Smooth muscle cell of the brain vasculature (primary cell): ENCODE measurements at places on chromosomes 12 and 14.

DNA sequence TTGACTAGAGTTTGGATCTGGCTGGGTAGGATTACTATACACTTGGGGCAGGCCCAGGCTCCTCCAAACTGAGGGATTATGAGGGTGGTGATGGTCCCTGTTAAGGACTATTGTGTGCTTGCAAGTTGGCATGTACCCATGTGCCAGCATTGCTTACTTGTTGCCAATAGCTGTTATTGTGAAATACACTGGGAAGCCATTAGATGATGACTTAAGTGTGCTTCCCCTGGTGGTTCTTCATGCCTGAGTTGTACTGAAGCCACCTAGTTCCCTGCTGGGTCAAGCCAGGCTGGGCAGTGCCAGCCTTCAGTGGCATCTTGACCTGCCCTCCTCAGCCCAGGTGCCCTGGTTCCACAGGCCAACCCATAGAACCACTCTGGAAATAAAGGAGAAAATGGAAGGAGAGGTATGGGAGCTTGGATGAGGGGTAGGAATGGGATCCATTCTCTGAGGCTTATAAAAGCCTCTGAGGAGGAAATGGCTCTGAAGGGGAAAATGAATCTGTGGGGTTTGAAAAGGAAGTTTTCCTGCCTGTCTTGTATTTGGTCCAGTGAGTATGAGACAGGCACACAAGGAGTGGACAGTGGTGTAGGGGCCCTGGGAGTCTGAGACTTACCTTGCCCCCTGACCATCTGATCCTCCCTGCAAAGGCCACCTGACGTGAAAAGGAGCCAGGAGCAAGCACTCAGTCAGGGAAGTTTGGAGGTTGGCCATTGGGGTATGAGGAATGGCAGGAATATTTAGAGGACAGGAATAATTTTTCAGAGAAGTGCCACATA is 724 bp downstream of the LTB4R start:
- DNase-seq = no peak

DNA sequence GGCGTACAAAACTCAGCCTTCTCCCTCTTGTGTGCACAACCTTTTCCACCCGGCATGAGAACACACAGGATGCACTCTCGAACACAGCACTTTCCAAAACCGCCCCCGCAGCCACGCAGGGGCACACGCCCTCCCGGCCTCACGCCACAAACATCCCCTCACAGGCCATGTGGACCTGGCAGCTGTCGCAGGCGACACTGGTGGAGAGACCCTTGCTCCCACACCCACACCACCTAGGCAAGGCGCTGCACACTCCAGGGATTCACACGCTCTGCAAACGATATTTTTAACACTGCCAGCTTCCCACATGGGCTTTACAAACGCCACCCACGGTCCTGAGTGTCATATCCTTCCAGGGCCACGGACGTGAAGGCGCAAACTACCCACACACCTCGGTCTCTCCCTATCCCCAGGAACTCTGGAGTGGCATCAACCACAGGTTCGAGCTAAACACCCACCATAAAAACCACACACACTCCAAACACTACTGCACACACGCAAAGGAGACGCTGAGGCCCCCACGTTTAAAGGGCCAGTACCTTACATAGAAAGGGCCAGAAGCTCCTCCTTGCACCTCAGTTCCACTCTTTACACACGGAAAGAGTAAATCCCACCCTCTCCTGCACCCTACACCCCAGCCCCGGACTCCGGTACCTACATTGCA is 12.4 kb upstream of the ITGB7 start:
- no peak for DNase-seq

DNA sequence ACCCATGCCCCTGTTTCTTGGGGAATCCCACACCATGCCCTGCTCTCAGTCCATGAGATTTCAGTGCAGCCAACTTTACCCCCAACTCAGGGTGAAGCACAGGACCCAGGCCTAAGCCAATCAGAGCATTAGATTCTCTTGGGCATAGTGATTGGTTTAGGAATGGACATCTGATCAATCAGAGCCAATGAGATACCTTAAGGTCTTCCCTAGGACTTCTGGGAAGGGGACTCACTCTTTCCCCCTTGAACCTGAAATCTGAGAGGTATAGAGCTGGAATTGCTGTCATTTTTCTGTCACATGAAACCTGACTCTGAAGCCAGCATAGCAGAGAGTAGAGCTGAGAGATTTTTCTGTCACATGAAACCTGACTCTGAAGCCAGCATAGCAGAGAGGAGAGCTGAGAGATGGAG is 127.1 kb downstream of the ZFP36L1 start:
- DNase-seq = no peak

DNA sequence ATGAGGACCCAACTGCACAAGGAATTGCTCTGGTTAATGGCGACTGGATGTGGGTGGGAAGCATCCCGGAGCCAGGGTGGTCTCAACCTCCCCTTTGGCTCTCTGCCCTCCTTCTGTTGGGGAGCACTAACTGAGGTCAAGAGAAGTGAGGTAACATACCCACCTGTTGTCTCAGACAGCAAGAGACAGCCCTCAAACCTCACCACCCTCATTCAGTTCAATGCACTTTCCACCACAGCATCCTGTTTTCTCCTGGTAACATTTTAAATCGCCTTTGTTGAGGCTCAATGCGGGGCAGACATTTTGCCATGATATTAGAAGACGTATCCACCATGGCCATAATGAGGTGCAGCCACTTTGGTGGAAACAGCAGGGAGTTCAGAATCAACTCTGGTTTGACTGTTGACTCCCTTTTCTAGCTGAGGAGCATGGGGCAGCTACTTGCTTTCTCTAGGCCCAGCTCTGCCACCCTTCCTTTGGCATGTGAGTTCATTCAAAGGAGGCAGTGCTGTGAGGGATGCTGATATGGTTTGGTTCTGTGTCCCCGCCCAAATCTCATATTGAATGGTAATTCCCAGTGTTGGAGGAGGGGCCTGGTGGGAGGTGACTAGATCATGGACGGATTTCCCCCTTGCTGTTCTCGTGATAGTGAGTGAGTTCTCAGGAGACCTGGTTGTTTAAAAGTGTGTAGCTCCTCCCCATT is 338.6 kb downstream of the PCNX1 start:
- no peak for DNase-seq

DNA sequence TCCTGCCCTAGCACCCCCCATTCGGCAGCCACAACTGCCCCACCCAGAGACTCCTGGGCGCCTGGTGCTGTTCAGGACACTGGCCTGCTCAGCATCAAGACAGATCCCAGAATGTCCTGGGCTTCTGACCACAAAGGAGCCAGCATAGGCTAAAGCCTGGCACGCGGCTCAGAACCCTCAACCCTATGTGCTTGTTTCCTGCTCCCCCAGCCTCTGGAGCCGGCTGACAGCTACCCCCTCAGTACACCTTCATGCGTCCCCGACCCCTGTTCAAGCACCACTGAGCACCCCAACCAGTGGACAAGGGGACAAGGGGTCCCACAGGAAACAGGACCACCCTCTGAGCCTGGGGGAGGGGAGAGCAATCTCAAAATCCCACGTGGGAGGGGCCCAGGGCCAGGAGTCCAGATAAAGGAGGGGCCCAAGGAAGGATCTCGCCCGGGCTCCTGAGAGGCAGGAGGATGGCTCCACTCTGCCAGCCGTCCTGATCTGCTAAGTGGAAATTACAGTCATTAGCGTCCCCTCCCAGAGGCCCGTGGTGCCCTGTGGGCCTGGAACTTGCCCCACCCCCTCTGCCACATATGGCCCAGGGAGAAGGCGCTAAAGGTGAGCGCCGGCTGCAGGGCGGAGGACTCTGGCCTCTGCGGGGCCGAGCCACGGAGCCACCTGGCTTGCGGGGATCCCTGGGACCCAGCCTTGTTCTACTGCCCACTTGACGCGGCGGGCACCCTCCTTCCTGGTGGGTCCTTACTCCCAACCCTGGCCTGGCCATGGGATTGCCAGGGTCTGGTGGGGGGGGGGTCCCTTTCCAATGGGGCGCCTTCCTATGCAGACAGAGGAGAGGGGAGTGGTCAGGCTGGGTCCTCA is 27.2 kb upstream of the GPR132 start:
- DNase-seq = no peak

DNA sequence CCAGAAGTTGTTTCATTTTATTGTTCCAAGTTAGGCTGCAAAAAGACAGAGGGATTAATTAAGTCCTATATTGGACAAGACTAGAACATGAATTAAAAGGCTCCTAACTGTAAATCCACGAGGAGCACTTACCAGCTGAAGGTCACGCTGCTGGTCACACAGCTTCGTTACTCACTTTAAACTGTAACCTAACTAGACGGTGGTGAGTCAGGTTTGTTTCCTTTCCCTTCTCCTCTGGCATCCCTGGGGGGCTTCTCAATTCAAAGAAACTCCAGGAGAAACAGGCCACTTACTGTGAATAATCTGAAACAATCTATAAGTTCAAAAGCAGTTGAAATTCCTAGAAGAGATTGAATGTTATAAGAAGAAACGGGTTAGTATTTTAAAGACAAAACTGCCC is 331.4 kb downstream of the BCAT1 start:
- DNase-seq = peak; percentile 68

- no peak for DNase-seq
Observed at GRCh38 chr12:29200586-29200985, 51.5 kb downstream of the FAR2 start.

GRCh38 chr14:70898111-70898745 is 9.0 kb upstream of the PCNX1 start:
- no peak for DNase-seq

DNA sequence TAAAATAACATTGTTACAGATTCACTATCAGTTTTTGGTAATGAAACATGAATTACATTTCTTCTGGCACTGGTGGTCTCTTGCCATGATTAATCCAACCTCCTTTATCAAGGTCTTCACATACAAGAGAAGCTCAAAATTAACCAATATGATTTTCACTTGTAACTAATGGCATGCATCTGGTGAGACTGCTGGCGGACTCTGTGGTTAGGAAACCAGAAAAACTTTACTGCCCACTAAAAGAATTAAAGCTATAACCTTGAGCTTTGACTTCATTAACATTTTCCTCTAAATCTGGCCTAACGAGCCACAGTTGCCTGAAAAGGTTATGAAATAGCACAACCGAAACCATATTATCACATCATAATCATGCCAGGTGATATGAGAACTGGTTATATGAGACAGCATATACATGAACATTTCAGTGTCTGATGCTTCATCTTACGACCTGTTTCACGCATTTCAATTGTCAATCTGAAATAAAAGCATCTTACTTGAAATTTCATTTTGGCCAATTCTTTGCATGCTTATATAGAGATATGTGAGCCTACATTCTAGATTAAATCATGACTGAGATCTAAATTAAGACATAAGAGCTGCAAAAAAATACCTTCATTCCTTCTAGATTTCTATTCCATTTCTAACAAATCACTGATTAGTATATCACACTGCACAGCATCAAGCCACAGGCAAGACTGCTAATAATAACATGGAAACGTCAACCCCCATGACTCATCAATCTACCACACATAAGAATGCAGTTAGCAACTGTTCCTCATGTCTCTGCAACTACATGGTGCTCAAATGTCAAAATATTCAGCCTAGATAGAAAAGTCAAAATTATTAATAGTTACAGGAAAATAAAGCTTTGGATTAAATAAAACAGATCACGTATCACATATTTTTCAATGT is 89.3 kb downstream of the OSBPL8 start:
- DNase-seq = peak; percentile 65
